NCI-H2171 treated with DMSO at 0.1 percent for 48 hours (cell line): ENCODE measurements at places on chromosomes 6 and 20.

DNA sequence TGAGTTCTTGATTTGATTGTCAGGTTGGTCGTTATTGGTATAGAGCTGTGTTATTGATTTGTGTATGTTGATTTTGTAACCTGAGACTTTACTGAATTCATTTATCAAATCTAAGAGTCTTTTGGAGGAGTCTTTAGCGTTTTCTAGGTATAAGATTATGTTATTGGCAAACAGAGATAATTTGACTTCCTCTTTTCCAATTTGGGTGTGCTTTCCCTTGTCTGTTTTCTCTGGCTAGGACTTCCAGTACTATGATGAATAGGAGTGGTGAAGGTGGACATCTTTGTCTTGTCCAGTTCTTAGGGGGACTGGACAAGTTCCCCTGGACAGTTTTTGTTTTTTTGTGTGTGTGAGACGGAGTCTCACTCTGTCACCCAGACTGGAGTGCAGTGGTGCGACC is 17.4 kb downstream of the HLA-DOA start:
- DNase-seq, result no peak

DNA sequence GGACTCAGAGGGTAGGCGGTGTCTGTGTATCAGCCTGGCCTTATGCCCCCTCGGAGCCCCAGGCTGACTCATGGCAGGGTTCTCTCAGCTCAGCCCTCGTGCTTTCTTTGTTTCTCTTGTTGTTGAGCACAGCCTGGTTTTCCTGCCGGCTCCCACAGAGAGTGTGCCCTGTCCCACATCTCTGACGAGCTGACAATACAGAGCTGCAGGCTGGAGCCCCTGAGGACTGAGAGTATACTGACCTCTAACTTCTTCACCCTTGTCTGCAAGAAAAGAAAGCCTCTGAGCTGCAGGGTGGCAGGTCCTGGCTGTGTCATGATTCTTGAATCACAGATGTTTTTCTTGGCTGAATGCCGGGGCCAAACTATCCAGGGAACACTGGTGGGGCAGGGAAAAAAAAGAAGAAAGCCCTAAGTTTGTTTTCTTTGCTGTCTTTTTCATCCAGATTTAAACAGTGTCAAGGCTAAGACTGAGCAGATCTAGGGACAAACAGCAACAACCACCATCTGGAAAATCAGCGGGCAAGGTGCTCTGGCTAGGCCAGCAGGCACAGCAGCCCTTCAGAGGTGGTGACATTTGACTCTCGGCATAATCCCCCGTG is 63.3 kb upstream of the ZNF133 start:
- peak; percentile 79 for DNase-seq

GRCh38 chr20:41877911-41878310 is 259.7 kb upstream of the CHD6 start:
- no peak for DNase-seq

DNA sequence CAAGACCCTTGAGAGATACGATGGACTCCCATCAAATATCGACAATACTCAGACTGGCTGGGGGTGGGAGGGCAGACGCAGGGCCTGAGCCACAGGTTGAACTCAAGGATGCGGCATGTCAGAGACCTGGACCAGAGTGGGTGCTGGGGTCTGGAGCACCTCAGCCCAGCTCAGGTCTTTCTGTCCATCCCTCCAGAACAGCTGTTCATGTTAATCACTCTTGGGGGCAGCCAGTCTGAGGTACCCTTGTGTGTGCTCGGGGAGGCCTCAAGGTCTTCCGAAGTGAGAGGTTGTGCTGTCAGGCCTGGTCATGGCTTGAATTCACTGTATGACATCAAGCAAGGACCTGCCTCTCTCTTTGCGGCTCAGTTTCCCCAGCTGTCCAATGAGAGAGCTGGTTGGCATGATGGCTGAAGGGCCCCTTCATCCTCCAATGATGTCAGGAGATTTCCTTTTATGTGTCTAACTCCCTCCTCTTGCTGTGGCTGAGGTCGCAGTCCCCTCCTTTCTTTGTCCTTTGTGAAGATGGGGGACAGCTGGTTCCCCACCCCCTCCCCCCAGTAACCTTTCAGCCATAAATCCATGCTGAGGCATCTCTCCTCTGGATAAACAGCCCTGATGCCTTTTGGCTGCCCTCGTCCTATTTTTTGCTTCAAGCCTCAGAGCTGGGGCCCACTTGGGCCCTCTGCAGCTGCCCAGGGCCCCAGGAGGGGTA is 15.3 kb downstream of the MYH7B start:
- DNase-seq, result no peak

GRCh38 chr6:150698391-150698790 is 98.7 kb downstream of the PLEKHG1 start:
- no peak for DNase-seq

GRCh38 chr6:106103728-106104109 is 17.6 kb downstream of the PRDM1 start:
- DNase-seq, result no peak

DNA sequence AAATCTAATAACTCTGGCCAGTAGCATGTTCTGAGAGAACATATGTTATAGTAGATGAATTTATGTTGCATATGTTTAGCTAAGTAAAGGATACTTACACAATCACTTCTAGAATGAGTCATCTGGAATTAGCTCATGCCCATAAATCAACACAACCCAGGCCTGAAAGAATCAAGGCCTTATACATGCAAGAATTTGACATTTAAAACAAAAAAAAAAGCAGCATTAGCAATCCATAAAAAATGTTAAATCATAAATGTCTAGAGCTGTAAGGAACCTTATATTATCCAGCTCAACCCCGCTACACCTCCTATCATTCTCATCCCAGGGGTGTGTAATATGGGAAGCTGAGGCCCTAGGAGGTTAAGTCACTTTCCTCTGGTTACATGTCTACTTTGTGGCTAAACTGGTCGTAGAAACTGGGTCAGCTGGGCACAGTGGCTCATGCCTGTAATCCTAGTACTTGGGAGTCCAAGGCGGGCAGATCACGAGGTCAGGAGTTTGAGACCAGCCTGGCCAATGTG is 105.2 kb upstream of the CARMIL1 start:
- DNase-seq, result peak; percentile 4

DNA sequence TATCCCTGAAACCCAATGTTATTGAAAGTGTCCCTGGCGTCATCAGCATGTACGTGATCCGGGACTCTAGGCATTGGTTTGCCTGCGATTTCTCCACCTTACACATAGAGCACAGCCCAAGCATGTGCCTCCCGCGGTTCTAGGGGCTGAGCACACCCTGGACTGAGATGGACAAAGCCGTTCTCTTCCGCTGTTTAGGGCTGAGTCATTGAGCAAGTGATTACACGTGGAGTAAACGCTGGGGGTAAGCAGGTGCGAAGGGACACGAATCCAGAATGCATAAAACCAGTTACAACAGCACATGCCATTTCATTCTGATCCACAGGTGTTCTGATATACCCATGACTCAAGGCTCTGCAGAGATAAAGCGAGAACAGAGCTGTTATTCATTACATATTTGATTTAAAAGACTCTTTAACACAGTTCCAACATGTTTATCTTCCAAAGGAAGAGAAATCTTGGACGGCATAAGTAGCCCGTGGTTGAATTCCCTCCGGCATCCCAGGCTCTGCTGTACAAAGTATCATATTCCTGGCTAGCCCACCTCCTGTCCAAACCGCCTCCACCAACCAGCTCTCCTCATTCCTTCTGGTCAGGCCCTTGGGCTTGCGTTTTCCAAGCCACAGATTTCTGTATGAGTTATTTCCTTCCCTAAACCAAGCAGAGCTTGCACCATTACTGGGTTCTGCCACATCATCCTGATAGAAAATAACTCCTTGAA is 36.1 kb upstream of the THBS2 start:
- DNase-seq, result no peak

DNA sequence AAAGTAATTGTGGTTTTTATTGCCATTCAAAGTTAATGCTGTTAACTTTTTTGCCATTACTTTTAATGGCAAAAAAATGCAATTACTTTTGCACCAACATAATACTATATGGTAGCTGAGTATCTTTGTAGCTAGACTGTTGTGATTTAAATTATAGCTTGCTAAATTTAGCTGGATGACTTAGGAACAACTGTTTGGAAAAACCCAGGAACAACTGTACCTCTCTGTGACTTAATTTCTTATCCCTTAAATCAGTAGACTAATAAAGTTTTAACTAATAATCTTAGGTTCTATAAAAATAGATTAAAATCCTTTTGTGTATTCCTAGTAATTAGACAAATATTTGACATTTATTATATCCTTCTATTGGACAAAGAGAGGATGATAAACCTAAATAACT is 268.2 kb downstream of the TENT5A start:
- DNase-seq, result no peak

- no peak for DNase-seq
Measured at GRCh38 chr20:55160037-55160436, 684.6 kb downstream of the DOK5 start.

- DNase-seq, result no peak
Measured at GRCh38 chr20:31682927-31683326, 39.7 kb downstream of the BCL2L1 start.

- DNase-seq, result no peak
Measured at GRCh38 chr6:169792306-169793015, 41.0 kb downstream of the ERMARD start.

- no peak for DNase-seq
Measured at GRCh38 chr20:13288357-13288756, 67.3 kb downstream of the ISM1 start.
